ENCODE measurements at places on chromosomes 2 and 18.

GRCh38 chr2:193350509-193350908 is 1155.8 kb upstream of the TMEFF2 start:
- DNase-seq: no peak

GRCh38 chr2:70703900-70704549 is 64.0 kb downstream of the ADD2 start:
- no peak for DNase-seq

DNA sequence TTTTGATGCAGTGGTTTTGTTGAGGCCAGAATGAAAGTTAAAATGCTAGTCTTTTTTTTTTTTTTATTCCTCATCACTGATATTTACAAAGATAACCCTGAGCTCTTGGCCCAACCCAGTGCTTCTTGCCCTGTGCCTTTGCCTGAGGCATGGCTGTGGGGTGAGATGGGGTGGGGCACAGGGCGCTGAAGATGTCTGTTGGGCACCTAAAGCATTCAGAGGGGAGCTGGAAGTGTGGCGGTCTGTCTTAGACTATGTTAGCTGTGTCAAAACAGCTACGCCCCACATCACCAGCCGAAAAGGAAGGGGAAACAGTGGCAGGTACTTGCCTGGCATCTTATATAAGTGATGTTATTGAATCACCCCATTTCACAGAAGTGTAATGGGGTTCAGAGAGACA is 20.7 kb downstream of the TOGARAM2 start:
- no peak for DNase-seq

DNA sequence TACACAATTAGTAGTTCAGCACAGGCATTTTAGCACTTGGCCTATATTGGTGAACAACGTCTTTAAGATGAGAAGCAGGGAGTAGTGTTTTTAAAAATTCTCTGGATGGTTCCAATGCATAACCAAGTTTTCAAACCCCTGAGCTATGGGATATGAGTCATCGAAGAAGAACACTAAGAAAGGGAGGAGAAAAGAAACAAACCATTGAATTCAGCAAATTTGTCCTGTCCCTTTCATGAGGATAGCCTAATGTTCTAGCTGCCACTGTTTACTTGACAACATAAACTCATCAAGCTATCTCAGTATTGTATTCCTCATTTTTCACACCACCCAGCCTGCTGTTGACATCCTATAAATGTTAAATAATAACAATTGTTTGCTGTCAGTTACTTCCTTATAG is 158.0 kb downstream of the BARD1 start:
- DNase-seq: no peak

GRCh38 chr2:46131-46470 is 204 bp downstream of the FAM110C start:
- DNase-seq: no peak

GRCh38 chr18:56083523-56084287 is 495.7 kb upstream of the TCF4 start:
- no peak for DNase-seq

DNA sequence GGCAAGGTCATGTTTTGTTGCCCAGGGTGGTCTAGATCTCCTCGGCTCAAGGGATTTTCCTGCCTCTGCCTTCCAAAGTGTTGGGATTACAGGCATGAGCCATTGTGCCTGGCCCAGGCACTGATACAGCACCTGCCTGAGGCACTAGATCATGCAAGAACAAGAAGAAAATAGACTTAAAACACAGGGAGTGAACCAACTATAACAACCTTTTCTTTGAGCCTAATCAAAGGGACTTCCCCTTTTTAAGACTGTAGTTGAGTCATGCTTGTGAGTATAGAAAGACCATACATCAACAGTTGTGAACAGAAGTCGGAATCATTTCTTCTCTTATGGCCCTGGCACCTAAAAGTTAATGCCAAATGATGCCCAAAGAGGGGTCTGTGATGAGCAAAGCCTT is 47.9 kb upstream of the MAPRE2 start:
- no peak for DNase-seq

- DNase-seq: no peak
Observed at GRCh38 chr2:86253424-86253823, 54.2 kb downstream of the MRPL35 start.

DNA sequence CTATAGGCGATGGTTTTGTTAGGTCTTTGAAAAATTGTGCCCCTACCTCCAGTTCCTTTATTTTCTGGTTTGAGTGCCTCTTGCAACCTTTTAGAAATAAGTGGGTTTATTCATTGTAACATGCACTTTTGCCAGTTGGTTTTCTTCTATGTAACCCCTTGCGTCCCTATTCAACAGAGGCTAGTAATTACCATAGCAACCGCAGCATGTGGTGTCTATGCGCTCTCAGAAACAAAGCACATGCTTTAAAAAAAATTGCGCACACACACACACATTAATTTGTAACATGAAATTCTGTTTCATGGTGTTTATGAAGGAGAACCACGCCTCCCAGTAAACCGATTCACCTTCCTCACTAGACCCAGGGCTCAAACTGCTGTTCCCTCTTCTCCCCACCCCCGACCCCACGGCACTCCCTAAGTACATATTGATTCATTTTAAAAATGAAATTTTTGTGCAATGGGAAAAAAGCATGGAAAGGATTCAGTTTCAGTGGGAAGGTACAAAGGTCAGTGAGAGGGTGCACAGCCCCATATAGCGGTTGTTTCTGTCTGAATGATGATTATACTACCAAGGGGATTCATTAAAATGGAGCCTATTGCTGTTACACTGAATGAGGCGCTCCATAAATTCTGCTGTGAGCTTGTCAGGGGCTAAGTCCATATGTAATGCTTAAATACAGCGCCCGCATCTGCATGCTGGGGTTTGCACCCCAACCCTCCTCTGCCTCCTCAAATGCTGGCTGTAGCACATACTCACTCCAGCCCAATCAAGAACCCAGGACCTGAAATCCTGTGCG is 206.9 kb downstream of the ICOS start:
- no peak for DNase-seq

GRCh38 chr2:24886691-24887304 is 33.2 kb downstream of the ADCY3 start:
- no peak for DNase-seq

DNA sequence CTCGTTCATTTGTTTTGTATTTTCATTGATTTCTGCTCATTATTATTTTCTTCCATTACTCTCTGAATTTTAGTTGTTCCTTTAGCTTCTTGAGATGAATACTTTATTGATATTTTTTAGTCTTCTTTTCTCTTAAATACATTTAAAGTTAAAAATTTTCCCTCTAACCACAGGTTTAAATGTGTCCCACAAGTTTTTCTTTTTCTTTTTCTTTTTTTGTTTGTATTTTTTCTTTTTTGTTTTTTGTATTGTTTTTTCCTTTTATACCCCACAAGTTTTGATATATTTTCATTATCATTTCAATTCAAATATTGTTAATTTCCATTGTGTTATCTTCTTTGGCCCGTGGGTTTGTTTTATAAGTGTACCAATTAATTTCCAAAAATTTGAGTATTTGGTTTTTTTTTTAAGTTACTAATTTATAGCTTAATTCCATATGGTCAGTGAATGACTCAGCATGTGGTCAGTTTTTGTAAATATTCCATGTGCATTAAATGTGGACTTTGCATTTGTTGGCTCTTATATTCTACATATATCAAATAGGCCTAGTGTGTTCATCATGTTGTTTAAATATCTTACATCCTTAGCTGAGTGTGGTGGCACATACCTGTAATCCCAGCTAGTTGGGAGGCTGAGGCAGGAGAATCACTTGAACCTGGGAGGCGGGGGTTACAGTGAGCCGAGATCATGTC is 16.2 kb downstream of the CENPO start:
- DNase-seq: no peak

DNA sequence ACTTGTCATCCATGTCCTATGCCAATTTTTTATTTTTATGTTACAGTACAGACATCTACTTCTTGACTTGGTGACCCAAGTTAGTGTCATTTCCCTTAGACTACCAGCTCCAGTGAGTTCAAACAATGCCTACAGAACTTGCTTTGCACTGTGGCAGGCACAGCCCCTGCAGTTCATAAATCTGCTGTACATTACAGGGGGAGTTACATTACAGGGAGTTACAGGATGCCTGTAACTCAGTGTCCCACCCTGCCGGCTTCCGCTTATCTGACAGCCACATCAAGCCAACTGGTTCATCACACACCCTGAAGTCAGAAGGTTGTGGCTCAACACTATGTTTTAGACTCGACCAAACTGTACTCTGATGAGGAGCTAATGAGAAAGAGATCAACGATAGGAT is 7.8 kb upstream of the NPAS2 start:
- no peak for DNase-seq

- no peak for DNase-seq
Observed at GRCh38 chr18:7317804-7318231, 86.9 kb downstream of the LRRC30 start.

GRCh38 chr2:11514081-11514730 is 19.6 kb upstream of the GREB1 start:
- no peak for DNase-seq

GRCh38 chr2:64356906-64357305 is 97.1 kb upstream of the LGALSL start:
- no peak for DNase-seq

DNA sequence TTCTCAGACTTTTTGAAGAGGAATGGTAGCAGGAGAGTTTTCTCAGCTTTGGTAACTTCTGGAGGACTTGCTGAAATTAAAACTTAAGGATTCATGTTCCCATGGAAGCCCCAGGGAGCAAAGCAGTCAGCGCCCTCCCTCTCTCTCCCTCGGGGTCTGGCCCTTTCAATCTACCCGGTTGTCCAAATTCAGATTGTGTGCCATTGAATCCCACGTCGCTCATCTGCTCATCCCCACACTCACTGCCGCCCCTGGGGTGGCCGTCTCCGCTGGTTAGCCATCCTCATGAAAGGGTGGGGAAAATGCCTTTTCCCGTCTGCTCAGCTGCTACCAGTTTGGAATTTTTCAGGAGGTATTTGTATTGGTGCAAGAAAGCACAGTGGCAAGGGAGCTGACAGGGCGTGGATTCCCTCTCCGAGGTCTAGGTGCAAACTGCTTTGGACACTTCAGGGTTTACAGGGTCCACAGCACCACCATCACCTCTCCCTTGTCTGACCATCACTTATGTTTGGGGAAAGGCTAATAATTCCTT is 27.1 kb downstream of the MCFD2 start:
- no peak for DNase-seq

- no peak for DNase-seq
Observed at GRCh38 chr18:34039201-34039600, 185.5 kb downstream of the NOL4 start.

- DNase-seq: no peak
Observed at GRCh38 chr2:84686783-84687476, 170.6 kb downstream of the DNAH6 start.

DNA sequence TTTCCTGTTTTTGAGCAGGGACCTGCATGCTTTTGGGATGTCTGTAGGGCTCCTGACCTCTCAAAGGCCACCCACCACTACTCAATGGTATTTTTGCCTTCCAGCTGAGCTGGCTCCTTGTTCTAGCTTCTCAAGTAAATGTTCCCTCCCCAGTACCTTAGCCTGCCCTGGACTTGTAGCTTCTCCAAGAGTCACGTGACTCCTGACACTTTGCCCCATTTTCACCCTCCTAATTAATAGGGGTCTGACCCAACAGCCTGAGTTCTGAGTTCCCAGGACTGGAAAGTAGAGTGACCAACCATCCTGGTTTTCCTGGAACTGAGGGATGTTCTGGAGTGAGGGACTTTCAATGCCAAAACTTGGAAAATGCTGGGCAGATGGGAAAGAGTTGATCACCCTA is 4.0 kb downstream of the LBX2 start:
- no peak for DNase-seq

GRCh38 chr2:223784221-223784772 is 53.1 kb downstream of the AP1S3 start:
- no peak for DNase-seq

All from GM12891 (cell line).